ENCODE measurements at places on chromosomes 5 and 9.

DNA sequence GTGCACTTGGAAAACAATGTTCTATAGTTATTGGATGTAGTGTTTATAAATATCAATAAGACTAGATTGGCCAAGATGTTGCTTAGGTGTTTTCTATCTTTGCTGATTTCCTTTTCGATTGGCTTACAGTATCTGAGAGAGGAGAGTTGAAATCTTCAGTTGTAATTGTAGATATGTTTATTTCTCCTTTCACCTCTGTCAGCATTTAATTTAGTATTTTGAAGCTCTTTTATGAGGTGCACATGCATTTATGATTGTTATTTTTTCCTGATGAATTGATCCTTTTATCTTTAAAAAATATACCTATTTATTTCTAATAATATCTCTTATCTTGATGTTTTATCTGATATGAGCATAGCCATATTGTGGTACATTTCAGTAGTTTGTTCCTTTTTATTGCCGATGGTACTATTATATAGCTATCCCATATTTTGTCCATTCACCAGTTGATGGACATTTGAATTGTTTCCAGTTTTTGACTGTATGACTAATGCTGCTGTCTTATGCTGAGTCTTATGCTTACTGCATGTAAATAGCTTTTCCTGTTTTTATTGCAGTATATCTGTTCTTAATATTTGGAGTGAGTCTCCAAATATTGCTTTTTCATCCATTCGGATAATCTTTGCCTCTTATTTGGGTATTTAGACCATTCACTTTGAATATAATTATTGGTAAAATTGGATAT lies 34.7 kb downstream of the ERCC6L2 start:
- DNase-seq = no peak

- no peak for DNase-seq
Observed at GRCh38 chr5:134038138-134038537, 33.4 kb upstream of the VDAC1 start.

DNA sequence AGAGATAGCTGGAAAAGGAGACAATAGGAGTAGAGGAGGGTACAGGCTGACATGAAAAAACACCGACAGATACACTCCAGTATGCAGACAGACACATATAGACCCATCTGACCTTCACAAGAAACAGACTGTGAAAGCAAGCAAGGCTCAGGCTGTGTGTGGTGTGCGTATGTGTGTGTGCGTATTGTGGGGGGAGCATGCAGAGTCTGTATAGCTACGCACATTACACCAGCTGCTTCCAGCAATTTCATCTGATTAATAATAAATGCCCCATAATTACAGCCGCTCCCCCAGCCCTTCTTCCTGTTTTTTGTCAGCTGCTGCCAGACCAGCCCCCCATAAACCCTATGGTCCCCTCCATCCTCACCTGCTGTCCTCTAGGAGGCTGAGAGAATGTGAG lies 6.7 kb downstream of the CNTFR start:
- no peak for DNase-seq

- no peak for DNase-seq
Observed at GRCh38 chr9:22088717-22089061, 79.6 kb upstream of the CDKN2B start.

- DNase-seq = no peak
Observed at GRCh38 chr5:141521244-141521781, 32.4 kb downstream of the PCDHGC5 start.

DNA sequence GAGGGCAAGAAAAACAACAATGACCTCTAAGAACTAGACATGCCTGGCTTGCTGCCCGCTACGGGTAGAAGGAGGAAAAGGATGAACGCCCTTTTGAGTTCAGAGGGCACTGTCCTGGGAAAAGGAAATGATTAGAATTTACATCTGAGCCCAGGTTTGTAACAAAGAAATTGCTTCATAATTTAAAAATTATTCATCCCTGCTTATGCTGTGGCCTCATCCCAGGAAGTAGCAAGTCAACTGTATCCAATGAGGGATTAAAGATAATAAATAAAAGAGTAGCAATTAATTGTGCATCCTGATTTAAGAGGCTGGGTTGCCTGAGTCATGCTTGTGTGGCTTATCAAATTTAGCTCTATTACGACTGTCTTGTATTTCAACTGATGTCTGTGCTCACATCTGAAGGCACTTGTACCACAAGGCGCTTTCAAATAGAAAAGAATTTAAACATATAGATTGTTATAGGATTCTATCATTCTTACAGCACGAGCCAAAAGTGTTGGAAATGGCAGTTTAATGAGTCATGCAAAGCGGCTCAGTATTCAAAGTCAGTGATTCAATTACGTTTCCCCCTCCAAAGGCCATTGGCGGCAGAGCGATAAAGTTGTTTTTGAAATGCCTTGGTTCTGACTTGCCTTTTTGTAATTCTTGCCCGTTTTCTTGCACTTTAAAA lies 40.0 kb upstream of the DMRT1 start:
- no peak for DNase-seq

GRCh38 chr5:53355316-53355715 lies 125.1 kb upstream of the FST start:
- no peak for DNase-seq

All from MM.1S (cell line).